ENCODE measurements at places on chromosomes 6 and 20.
A peak's percentile ranks its signal among the peaks of the same experiment; 100 is the strongest.

- no peak for DNase-seq
These were observed 315.7 kb upstream of the NT5E start for GRCh38 chr6:85134172-85134571.

DNA sequence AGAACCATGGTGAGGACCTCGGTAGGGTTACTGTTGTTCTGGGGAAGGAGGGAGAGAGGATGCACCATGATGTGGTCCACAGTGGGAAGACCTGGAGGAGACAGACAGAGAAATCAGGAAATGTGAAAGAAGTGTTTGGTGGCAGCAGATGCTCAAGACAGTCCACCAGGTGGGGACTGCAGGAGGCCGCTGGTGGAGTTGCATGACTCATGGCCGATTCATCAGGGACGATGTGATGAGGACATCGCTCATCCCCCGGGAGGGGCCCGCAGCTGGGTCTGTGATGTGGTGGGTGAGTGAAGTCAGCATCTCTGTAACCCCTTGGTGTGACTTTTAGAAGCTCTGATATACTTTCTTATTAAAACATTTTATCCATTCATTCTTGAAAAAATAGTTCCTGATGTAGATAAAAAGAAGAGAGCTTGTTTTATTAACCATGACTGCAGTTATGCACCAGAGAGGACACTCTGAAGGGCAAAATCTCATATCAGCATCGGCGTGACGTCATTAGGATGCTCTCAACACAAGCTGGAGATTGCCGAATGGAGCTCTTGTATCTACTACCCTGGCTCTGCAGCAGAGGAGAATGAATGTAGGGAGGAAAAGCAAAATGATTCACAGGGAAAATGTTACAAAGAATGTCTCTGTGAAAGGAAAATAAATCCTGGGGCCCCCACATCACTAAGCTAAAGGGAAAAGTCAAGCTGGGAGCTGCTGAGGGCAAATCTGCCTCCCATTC, 71.2 kb downstream of the RAMACL start:
- peak; percentile 64 for DNase-seq

DNA sequence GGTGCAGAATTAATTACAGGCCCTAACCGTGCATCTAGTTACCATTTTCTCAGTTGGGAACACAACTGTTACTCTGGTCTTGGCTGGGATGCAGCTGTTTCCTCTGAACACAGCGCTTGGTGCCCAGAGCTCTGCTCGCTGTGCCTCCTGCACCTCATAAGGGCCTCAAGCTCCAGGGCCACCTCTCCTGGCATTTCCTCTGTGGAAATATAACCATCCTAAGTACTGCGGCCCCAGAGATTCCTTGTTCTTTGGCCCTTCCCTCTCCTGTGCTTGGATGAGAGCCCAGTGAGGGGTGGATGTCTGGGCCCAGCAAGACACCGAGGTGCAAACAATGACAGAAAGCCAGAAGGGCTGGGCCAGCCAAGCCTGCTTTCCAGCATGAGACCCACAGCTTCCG, 169.9 kb upstream of the CST7 start:
- no peak for DNase-seq

DNA sequence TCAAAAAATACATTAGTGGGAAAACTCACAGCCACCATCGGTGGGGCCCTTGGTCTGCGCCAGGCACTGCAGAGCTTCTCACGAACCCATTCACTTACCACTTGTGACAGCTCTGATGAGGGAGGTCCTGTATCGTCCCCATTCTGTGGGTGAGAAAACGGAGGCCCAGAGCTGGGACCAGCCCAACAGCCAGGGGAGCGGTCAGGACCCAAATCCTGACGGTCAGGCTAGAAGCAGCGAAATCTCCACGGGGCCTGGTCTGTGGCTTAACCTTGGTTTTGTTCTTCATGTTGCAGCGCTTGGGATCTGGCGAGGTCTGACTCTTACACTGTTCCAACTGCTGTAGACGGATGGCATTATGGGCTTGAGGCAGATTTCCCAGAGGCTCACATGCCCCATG, 7.7 kb upstream of the VSX1 start:
- DNase-seq: no peak

- no peak for DNase-seq
These were observed 137.6 kb downstream of the CLIC5 start for GRCh38 chr6:45877970-45878590.

GRCh38 chr20:39395478-39396291, 433.5 kb downstream of the DHX35 start:
- no peak for DNase-seq

- DNase-seq: no peak
These were observed 41.4 kb upstream of the ANGPT4 start for GRCh38 chr20:957544-957943.

DNA sequence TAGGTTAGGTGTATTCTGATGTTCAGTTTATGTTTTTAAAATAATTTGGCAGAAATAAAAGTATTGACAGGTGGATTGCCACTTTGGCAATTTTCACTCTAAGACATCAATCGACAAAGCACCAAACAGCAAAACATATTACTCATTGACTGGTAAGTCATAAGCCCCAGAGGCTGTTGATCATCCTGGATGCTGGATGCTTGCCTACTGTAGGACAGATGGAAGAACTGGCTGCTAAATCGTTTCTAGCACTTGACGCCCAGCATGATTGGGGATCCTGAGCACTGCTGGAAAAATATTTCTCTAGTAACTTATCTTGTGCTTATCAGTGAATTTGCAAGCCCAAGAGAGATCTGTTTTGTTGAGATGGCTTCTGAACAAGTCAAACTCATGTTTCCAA, 1001.9 kb upstream of the FLRT3 start:
- no peak for DNase-seq

- DNase-seq: no peak
These were observed 473.7 kb downstream of the QKI start for GRCh38 chr6:163888030-163888819.

DNA sequence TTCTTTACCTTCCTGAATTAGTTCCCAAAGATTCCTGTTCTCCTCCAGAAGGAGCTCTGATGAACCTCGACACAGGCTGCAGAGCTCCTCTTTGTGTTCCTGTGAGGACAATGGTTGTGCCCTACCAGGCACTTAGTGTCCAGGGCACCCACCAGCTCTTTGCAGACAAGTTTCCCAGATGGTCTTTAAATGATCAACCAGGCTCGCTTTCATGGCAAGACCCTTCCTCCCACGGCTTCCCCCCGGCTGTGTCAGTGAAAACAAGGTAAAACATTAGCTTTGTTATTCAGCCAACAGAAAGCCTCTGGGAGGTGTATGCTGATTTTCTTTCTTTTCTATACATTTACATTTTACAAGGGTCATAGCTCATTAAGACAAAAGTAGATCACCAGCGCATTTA, 32.3 kb upstream of the CNKSR3 start:
- DNase-seq: no peak

GRCh38 chr20:4949833-4950178, 51.5 kb downstream of the SLC23A2 start:
- peak; percentile 17 for DNase-seq

- no peak for DNase-seq
These were observed 38.9 kb downstream of the MAP3K7 start for GRCh38 chr6:90547991-90548390.

- no peak for DNase-seq
These were observed 14.1 kb downstream of the FAM210B start for GRCh38 chr20:56372850-56373249.

GRCh38 chr6:6736791-6737654, 148.5 kb downstream of the LY86 start:
- no peak for DNase-seq

- no peak for DNase-seq
These were observed 419.7 kb downstream of the CD109 start for GRCh38 chr6:74115674-74116073.

DNA sequence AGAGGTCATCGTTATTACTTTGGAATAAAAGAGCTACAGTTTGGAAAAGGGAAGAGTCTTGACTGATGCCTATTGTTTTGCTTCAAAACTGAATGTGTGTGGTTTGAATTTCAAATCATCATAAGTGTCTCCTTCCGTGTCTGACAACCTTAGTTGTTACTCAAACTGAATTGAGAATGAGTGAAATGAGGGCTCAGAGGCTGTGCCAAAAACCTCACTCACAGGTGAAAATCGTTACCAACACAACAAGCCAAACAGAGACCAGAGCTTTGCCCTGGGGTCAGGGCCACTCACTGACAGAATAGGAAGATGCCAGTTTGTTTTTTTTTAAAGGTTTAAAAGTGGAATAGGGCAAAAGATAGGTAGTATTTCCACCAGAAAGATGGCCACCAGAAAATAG, 15.2 kb upstream of the SIRT5 start:
- DNase-seq: no peak

DNA sequence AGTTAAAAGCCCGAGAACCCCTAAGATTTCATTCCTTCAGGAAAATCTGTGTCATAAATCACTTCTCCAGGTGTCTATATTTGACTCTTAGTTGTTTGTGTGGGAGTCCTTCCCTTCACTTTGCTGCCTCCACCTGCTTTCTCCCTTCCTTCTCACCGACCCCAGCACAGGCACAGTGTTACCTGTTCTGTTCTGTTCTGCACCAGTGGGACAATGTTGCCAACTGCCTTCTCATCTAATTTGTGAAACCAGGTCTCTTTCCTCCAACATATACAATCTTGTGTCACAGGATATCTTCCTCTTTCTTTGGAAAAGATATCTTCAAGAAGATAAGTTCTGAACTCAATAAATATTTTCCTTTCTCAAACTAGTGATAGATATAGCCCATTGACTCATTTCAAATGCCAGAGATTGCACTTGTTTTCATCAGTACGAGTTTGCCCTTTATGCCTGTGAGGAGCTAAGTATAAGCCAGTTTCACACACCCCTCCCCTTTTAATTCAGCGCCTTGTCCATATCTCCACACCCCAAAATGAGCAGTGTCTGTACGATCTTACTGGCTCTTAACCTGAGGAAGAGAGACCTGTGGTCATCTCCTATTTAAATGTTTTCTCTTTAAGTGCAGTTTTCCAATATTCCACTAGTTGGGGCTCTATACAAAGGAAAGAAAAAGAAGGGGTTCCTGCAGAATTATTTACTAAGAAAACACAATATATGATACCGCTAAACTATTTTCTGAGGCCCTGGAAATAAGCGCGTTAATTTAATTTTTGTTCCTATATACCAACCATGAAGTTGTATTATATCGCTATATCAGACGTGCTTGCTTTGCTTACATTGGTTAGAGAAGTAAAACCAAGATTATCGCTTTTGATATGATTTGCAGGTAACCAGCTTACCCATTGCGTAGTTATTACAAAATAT, 81.6 kb upstream of the PREP start:
- DNase-seq: no peak

- DNase-seq: no peak
These were observed 13.7 kb downstream of the ABHD12 start for GRCh38 chr20:25376886-25377285.

DNA sequence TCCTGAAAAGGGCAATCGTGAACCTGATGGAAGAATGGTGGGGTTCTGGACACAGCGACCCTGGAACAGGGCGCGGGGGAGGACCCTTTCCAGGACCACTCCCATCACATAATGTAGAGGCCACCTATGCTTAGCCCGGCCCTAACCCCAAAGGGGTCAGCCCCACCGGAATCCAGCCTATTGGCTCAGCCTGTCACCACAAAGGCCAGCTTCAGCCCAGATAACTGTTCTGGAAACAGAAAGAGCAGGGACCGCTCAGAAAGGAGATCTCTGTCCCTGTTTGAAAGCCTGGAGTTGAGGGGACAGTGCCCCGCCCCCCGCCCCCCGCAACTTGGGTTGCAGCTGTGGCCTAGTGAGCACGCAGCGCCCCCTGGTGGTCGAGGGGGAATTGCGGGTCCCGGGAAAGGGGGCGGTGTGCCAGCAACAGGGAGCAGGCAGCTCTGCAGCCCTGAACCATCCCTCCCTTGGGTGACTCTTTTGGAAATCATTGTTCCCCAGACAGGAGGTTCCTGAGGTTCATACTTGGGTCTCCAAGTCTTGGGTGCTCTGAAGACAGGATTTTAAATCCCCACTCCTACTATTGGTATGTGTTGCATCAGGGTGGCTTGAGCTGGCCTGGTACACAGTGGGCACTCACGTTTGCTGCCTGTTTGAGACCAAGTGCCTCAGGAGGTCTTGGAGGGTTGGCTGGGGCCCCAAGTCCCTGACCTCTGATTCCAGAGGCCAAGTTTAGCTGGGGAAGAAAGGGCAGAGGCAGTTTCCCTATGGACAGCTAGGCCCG, 1.5 kb downstream of the SIGLEC1 start:
- DNase-seq: peak; percentile 85

DNA sequence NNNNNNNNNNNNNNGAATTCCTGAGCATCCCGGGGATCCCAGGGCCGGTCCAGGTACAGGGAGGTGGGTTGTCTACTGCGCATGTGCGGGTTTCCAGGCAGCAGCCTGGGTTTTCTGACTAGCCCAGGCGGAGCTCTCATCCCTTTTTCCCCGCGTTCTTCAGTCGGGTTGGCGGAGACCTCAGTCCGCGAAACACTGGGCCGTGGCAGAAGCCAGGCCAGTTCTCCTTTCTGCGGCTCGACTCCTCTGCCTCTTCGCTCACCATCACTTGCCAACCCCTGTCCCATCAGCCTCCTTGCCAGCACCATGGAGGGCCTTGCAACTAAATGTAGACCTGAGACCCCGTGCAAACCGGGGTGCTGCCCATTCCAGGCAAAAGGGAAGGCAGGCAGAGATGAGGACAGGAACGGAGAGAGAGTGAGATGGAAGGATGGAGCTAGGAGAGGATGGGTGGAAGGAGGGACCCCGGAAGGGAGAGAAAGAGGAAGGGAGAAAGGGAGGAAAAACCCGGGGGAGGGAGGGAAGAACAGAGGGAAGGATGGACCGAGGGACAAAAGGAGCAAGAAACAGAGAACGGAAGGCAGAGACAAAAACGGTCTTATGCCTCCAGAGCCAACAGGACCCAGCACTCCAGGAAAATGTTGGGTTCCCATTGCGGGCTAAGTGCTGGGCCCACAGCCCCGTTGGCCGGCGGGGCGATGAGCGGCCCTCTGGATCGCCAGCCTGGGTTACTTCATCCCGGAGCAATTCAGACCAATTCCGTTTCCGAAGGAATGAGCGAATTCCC, 445.4 kb upstream of the DEFB115 start:
- DNase-seq: no peak

DNA sequence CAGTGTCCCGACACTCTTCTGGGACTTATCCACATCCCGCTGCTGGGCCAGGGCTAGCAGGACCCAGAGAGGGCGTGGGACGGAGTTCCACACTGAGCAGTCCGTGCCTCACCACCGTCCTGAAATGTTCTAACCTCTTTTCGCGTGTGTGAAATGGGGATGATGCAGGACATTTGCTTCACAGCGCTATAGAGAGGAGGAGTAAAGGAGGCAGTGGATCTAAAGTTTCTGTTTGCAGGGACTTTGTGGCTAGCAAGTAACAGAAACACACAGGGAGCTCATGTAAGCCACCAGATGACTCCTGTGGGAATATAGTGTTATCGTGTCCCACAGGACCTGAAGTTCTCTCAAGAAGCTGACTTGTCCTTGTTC, 634 bp downstream of the ITPA start:
- peak; percentile 18 for DNase-seq

GRCh38 chr6:12223383-12223782, 66.8 kb upstream of the EDN1 start:
- DNase-seq: no peak

Data from stimulated activated CD4-positive, alpha-beta T cell treated with anti-CD3 and anti-CD28 coated beads, Interleukin-2, amount 100 ng/mL, for 24 hours (primary cell).